ENCODE measurements at places on chromosomes 2 and 18. TPM values are rescaled to one million over a fixed set of nuclear protein-coding genes. Genes with fewer than 3 reads are reported as not detected.

Gene LYG1
- total RNA-seq: not detected

DNA sequence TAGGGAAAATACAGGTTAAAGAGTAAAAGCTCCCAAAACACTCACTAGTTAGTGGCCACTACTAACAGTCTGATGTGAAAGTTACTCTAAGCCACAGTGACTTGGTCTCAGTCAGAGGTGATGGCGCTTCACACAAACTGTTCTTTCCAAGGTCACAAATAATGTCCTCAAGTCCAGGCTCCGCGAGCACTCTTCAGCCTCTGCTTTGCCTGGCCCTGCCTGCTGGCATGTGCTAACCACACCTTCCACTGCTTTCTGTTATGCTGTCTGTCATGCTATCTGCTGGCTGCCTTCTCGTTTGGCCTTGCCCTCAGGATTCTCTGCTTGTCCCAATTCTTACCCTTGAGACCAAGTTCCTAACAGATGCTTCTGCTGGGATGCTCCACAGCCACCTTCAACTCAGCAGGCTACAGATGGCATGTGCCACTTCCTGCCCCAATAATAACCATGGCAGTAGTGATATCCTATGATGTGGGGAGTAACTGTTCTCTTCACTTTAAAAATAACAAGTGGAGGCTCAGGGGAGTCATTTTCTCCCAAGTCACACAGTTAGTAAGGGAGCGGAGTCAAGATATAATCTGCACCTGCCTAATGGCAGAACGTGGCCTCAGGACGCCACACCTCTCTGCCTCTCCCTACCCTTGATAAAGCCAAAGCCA, 75.7 kb downstream of the ZAP70 start:
- DNase-seq: no peak

Gene ALPI
- not detected for total RNA-seq

Gene STAT4
- 0.55 TPM for total RNA-seq
